Foreskin fibroblast (primary cell): ENCODE measurements at places on chromosomes 16 and 17.

DNA sequence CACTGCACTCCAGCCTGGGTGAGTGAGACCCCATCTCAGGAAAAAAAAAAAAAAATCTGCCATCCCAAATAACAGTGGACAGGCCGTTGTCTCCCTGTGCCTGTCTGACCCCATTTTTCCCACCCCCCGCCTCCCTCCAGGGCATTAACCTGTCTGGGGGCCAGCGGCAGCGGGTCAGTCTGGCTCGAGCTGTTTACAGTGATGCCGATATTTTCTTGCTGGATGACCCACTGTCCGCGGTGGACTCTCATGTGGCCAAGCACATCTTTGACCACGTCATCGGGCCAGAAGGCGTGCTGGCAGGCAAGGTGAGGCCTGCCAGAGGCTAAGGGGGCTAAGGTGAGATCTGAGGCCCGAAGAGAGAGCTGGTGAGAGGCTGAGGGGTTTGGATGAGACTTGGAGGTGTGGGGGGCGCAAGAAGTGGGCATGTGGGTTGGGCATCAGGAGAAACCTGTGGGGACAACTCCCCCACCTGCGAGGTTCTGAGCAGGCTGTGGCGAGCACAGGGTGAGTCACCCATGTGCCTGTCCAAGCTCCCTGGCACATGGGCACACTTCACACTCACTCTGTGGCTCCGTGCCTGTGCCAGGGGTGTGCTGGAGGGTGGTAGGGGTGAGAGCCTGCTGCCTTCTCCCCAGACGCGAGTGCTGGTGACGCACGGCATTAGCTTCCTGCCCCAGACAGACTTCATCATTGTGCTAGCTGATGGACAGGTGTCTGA is 34.7 kb downstream of the ANKRD40 start:
- no peak for DNase-seq

DNA sequence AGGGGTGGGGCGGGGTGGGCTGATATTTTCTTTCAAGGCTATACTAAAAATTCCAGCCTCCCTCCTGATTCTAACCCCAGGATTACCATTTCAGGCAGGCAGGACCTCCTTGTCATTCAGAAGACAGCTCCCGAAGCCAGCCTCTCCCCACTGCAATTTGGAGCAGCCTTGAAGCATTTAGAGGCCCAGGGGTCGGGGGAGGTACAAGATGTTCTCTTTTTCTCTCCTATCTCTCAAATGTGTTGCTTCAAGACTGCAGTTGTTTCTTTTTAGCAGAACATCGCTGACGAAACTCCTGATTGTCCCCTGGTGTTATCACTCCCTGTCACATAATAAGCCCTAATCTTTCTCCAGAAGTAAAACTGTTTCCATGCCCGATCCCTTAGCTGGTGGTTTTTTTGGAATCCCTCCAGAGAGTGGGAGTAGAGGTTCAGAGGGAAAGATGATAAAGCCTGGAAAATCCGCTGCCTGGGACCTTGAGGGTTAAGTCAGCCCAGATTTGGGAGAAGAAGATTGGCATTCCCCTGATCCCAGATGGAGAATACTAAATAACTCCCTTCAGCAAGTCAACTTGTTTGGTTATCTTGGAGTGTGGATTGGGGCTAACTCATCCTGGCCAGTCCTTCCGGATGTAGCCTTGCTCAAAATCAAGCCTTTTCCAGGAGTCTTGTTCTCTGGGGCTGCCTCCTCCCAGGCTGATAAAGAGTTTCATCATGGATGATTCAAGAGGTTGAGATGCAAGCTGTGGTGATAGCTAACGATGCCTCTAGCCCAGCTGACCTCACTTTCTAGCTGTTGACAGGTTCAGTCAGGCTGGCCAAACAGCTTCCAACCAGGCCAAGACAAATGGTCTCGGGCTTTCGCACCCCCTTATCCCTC is 71.3 kb downstream of the SOX9 start:
- DNase-seq = peak; percentile 92

DNA sequence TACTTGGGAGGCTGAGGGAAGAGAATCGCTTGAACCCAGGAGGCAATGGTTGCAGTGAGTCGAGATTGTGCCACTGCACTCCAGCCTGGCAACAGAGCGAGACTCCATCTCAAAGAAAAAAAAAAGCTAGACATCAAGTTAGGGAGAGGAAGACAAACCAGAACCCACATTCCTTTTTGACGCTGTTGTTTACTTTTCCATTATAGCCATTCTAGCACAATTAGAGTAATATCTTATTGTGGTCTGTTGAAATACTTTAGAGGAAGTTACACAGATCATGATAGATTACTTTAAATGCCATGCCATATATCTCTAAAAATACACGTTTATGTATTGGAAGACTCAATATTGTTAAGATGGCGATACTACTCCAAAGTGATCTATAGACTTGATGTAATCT is 16.5 kb upstream of the ABCC1 start:
- DNase-seq = no peak

GRCh38 chr17:78125138-78125913 is 3.2 kb downstream of the TMC6 start:
- DNase-seq = no peak

DNA sequence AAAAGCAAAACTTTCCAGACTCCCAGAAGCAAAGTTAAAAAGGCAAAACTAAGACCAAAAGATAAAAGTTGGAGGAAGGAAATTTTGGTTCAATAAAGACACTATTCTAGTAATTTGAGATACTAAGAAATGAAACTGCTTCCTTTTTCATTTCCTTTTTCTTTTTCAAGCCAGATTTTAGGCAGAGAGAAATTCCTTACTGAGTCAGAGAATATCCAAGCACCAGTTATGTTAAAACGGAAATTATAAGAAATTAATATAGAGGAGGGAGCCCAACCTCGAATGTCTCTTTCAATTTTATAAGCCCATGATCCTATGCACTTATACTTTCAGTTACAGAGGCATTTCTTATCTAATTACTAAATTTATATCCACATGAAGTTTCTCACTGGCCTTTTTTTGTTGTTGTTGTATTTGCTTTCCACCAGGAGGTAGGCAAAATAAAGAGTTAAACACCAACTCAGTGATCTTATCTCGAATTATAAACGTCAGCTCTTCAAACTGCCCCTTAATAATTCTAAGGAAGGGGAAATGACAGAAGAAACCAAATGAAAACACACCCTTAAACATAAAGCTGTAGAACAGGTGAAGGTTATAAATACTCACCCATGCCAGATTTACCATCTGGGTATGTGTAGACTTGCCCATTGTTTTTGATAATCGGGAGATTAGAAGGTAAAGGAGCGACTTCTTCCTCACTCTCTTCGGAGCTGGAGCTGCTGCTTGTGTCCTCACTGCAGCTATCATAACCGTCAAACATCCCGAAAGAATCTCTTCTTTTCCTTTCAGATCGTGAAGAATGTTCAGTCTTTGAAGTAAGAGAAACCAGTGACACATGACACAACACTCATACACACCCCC is 35.2 kb downstream of the MBTD1 start:
- DNase-seq = no peak
